ENCODE measurements at places on chromosomes 6 and 20. TPM values are rescaled to one million over a fixed set of nuclear protein-coding genes. Genes with fewer than 3 reads are reported as not detected.

DNA sequence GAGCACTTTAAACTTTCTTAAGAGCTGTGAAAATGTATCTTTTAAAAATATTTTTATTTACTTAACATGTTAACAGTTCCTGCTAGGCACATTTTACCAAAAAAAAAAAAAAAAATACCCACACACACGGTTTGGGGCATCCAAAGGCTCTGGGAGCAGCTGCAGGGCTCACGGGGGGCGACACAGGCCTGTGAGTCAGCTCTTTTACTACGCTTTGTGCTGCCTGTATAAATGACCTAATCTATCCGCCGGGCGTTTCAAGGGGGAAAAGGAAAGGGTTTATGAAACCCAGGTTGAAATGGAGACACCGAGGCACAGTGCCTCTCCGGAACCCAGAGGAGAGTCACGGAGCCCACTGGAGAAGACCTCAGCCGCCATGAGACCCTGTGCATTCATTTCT lies 40.4 kb downstream of the DLL1 start:
- no peak for DNase-seq

The TMC2 gene
- not detected for polyA plus RNA-seq

GRCh38 chr6:152372945-152373344 lies 264.2 kb downstream of the SYNE1 start:
- DNase-seq: no peak

DNA sequence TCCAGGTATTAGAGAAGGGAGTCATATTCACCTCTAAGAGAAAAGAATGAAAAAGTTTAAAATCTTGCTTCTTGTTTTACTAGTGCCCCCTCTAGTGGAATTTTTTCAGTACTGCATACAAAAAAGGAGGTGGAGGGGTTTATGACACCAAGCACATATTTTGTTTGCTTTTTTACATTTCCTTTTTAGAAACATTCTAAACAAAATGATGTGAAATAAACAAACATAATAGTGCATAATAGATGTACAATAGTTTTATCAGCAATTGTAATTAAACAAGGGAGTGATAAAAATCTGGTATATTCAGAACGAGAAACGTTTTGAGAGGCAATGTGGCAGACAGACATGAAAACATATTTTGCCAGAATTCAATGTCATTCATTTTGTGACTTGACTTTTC lies 111.0 kb upstream of the TFAP2D start:
- no peak for DNase-seq

DNA sequence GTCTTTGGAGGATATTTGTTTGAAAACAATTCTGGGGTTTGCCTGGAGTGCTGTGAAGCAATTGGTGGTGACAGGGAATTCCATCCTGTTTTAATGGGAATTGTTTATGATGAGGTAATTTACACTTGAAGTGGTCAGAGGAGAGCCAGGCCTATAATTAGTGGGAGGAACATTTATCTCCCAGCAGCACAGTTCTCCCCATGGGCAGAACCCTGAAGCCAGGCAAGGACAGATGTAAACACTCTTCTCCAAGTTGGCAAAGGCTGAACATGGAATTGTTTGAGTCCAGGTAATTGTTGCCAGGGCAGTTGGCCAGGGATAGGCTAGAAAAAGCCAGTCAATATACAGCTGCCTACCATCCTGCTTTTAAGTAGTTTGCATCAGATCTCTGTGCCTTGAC lies 789.7 kb downstream of the FRK start:
- no peak for DNase-seq

The AP5S1 gene
- 19.8 TPM for polyA plus RNA-seq

The CPXM1 gene
- polyA plus RNA-seq: 0.12 TPM

The PTK7 gene
- 0.31 TPM for polyA plus RNA-seq

- no peak for DNase-seq
Observed at GRCh38 chr6:105091140-105091829, 88.5 kb downstream of the POPDC3 start.
